ENCODE measurements at places on chromosomes 1 and 21.

DNA sequence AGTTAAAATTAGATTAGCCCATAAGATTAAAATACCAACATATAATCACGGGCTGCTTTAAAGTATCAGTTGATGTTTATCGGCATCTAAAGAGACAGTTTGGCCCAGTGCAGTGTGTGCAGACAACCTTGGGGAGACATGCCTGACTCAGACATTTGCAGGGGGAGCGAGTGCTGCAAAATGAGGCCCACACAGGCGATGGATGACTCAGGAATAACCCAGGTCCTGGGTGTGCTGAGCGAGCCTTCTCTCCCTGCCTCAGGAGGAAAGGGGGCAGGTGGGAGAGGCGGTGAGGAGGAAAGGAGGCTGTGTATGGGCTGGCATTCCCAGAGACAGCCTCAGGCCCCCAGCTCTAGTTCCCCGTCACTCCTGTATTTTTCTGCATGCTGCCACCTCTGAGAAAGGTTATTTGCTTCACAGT, 9.0 kb downstream of the SLC9A1 start:
- DNase-seq = no peak

GRCh38 chr1:110136911-110137310, 13.4 kb upstream of the SLC6A17 start:
- DNase-seq = no peak

DNA sequence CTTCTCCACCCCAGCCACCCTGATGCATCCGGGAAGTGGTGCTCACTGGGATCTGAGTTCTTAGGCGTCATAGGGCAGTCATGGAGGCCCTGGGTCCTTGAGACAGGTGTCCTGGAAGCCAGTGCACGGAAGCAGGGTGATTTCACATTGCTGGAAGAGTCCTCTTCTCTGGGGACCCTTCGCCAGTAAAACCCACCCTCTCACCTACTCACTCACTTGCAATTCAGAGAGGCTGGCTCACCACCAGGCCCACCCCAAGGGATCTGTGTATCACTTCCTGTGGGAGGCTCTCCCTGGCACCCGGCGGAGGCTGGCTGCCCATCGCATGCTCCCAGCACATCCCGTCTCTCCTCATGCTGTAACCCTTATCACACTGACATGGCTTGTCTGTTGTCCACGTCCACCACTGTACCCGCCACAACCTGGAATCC, 40.2 kb upstream of the EPS8L3 start:
- DNase-seq = no peak

DNA sequence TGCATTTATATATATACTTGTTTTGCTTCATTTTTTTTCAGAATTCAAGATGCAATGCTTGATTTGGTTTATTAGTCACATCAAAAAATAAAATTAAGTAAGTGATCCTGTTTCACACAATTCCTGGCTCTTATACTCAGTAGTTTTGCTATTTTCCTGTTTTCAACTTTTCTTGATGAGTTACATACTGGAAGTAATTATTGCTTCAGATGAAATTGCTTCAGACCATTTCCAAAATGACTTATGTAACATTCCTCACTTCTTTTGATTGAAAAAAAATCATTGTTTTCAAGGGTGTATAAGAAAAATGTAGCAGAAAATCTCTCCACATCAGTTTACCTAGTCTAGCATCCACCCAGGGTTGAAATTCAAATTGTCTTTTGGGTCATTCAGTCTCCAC, 65.0 kb downstream of the RGS2 start:
- no peak for DNase-seq

DNA sequence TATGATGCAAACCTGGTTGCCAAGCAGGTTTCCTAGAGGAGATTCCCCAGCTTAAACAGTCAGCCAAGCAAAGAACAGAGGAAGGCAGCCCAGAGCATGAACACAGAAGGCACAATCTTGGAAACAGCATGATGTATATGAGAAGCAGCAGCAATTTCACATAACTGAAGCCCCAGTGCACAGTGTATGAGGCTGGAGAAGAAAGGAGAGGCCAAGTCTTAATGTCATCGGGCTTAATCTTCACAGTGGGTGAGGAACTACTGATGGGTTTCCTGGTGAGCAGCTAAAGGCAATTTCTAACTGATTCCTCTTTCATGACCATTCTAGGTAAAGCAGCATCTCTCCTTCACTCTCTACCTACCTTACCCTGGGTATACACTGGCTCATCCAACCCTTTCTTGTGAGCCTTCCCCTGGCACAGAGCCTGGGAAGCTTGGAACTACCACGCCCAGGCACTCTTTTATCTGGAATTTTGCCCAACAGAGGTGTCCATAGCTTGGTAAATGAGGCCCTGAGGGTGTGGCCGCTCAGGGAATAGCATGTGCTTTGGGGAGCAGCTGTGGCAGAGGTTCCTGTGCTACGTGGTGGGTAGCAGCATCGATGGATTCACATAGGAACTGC, 22.0 kb downstream of the FYB2 start:
- no peak for DNase-seq

GRCh38 chr1:155320661-155321617, at the start of gene RUSC1:
Gene RUSC1, plus strand, starts transcription at chr1:155320894. Its CDS starts 880 bp downstream, at chr1:155321774.
- peak; percentile 67 for DNase-seq

GRCh38 chr1:231242516-231243198, 1.6 kb downstream of the GNPAT start:
- DNase-seq = no peak

DNA sequence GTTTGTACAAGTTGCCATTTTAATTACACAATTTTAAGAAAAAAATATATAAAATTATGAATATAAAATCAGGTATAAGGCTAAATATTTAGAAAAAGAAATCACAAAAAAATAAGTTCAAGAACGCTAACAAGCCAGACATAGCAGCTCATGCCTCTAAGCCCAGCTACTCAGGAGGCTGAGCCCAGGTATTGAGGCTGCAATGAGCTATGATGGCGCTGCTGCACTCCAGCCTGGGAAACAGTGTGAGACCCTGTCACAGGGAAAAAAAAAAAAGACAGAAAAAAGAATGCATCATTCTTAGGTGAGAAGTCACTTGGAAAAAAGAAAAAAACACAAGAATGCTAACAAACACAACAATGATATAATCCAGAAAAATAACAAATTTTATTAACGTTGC, 112.3 kb upstream of the PRDX6 start:
- no peak for DNase-seq

- DNase-seq = no peak
Measured at GRCh38 chr1:161722406-161722805, 1.1 kb downstream of the FCRLB start.

DNA sequence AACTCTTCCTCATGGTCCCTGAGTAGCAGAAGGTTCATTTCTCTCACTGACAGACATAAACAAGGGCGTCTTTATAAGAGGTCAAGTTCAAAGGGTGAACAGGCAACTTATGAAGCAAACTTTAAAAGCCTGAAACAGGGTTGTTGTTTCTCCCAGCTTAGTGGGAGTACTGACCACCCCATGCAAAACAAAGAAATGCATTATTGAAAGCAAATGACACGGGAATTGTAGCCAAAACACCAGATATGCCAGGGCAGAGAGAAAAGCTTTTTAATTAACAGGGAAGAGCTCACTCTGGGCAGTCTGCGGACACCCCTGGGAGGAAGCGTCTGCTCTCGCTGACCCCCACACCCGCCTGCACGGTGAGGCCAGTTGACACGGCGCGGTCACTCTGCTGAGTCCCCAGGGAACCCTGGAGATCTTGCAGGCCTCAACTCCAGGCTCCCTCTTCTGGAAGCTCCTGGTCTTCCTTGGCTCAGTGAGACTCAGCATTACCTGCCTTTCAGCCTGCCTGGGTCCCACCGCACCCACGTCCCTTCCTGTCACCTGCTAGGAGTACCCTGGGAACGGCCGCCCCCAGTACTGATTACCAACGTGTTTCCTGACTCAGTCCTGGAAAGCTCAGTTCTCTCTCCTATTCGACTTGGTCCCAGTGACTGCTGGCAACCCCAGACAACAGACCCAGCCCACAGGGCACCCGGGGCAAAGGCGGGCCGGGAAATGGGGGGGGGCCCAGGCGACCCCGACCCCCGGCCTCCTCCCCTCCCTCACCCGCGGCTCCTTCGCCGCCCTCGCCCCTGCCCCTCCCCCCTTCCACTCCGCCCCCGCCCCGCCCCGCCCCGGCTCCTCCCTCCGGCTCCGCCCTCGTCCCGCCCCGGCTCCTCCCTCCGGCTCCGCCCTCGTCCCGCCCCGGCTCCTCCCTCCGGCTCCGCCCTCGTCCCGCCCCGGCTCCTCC, 972 bp downstream of the CFAP410 start:
- no peak for DNase-seq

DNA sequence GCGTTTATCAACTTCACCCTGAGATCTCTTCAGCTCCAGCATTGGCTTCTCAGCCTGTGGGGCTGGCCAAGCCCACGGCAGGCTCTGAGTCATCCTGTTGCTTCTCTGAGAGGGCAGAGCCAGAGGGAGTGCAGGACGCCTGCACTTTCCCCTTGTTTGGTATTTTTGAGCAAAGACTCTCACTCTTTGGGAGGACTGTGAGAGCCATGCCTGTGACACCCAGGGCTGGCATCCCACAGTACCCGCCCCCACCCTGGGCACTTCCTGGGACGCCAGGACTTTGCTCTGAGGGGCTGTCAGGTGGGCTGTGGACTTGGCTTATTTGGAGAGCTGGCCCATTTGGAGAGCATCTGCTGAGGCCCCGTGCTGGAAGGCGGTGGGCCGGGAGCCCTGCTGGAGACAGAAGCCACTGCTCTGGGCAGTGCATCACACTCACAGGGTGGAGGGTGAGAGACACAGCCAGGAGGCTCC, 37.4 kb downstream of the VANGL1 start:
- DNase-seq = no peak

DNA sequence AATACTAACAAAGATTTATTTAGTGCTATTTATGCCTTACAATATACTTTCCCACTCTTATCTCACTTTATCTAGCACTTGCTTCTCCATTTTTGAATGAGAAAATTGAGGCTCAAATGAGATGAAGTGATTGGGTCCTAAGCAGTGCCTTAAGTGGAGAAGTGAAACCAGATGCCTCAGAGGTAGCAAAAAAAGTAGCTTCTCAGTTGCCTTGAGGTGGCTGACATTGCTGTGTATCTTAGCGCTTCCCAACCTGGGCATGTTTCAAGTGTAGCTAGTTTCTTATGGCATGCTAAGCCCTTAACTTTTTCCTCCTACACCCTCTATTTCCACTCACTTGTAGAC, 390.4 kb downstream of the OMA1 start:
- no peak for DNase-seq

- DNase-seq = no peak
Measured at GRCh38 chr1:107147843-107148242, 7.0 kb downstream of the NTNG1 start.

GRCh38 chr1:12069623-12070244, 6.6 kb downstream of the TNFRSF8 start:
- DNase-seq = no peak

GRCh38 chr1:150683914-150684313, 13.0 kb downstream of the GOLPH3L start:
- no peak for DNase-seq

DNA sequence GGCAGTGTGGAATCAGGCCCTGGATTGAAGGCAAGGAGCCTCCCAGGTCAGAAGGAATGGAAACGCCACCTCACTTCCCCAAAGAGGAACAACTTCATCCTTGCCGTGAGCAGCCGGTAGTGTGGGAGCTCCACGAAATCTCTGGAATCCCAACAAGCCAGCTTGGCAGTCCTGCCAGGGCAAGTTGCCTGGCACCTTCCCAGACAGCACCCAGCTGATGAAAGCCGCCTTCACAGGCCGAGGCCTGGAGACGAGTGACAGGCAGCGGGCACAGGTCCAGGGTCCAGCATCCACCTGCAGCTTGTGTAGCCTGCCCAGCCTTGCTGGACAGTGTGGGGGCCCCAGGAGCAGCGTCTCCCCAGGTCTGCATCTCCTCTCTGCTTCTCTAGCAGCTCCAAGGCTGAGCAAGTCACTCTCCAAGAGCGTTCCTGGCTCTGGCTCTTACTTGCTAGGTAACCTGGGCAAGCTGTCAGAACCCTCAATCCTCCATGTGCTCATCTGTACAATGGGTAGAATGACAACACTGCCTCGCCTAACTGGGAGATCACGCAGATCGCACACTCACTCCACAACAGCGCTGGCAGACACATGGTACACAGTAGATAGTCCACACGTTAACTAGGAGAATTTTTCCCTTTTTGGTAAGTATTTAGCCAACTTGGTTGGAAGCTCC, 43.0 kb downstream of the ACOT7 start:
- DNase-seq = no peak

DNA sequence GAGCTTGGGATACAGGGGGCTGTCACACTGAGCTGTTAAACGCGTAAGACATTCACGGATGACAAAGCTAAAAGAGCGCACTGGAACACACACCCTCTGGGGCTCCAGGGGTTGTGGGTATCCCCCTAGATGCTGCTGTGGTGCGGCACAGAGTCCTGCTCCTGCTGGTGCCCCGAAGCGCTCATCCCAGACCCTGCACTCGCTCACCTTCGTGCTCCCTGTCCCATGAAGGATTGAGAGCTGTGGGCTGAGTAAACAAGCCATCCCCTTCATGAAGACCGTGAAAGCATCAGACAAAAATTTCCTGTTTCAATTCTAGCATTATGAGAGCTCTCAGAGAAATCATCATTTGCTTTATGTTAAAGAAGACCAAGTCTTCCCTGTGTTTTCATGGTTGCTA, 463.5 kb upstream of the ADGRL2 start:
- DNase-seq = no peak

- DNase-seq = no peak
Measured at GRCh38 chr1:88787023-88787903, 103.2 kb downstream of the PKN2 start.

DNA sequence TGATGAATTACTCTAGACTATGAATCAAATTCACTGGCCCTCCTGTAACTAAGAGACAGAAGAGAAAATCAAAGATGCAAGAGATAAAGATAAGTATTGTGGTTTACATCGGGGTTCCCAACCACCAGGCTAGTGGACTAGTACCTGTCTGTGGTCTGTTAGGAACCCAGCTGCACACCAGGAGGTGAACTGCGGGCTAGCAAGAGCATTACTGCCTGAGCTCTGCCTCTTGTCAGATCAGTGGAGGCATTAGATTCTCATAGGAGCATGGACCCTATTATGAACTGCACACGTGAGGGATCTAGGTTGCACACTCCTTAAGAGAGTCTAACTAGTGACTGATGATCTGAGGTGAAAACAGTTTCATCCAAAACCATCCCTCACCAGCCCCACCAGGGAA, 58.9 kb upstream of the DUSP10 start:
- DNase-seq = no peak

GRCh38 chr1:52913537-52913936, 8.0 kb downstream of the ECHDC2 start:
- DNase-seq = no peak

DNA sequence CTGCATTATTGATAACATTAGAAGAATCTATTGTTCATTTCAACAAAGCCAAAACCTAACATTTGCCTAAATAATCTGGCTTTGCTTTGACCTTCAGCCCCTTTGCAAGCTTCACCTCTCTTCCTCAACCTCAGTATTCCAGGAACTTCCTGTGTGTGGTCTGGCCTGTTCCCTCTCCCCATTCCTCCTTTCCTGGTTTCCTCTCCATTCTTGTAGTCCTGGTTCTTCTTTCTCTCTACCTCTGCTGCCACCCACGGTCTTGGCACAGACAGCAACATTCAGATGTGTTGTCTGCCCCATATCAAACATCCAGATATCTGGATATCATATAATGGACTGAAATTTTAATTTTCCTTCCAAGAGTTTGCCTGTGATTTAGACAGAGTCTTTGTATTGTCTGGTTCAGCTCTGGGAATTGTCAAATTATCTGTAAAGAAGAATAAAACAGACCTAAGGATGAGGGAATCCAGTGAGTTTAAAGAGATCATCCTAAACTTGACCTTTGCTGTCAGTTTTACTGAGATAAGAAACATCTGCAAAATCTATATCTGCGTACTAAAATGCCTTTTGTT, 148.1 kb upstream of the KCTD3 start:
- DNase-seq = no peak

GRCh38 chr1:42506576-42506975, 43.5 kb downstream of the CCDC30 start:
- no peak for DNase-seq

GRCh38 chr1:10104834-10105233, 72.1 kb downstream of the UBE4B start:
- no peak for DNase-seq

Data from activated T-cell treated with anti-CD3 and anti-CD28 coated beads for 4 hours (primary cell).